ENCODE measurements at places on chromosomes 6 and 20. TPM values are rescaled to one million over a fixed set of nuclear protein-coding genes. Genes with fewer than 3 reads are reported as not detected.

The TINAG gene
- polyA plus RNA-seq: 29.6 TPM

The SMIM28 gene
- polyA plus RNA-seq: not detected

The HLA-A gene
- 167 TPM for polyA plus RNA-seq

The SPDEF gene
- polyA plus RNA-seq: 0.18 TPM

The SRSF12 gene
- 11.8 TPM for polyA plus RNA-seq

The F13A1 gene
- 13.5 TPM for polyA plus RNA-seq

The MLIP gene
- 0.51 TPM for polyA plus RNA-seq

The ETV7 gene
- 0.27 TPM for polyA plus RNA-seq

The KCNK15 gene
- not detected for polyA plus RNA-seq

The ESR1 gene
- 2.0 TPM for polyA plus RNA-seq

- no peak for DNase-seq
Measured at GRCh38 chr6:36227379-36228228, 31.1 kb downstream of the BRPF3 start.

DNA sequence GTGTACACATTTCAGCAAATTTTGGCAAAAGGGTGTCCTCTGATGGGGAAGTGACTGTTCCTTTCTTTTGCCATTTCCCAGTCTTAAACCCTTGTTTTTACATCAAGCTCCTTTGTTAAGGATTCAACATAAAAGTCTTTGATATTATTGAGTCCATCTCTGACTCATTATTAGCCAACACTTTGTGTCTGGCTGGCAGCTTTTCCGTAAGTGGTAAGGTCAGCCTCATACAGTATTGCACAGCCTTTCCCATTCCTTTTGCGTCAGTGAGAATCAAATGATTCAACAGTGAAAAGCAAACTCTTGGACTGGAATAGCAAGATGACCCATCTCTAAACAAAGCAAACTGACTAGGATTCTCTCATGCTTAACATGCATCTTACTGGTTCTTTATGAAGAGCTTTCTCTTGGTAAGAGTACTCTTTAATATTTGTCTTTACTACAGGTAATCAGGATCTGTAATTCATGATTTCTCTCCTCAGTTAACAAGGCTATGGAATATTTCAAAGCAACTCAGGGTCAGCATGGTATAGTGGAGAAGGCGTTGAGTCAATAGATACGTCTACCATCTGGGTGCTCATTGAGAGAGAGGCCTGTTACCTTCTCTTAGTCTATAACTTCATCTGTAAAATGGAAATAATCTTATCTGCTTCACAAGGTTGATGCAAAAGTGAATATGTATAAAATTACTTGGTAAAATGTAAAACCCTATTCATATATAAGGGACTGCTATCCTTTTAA lies 183.6 kb downstream of the PRL start:
- DNase-seq: no peak

DNA sequence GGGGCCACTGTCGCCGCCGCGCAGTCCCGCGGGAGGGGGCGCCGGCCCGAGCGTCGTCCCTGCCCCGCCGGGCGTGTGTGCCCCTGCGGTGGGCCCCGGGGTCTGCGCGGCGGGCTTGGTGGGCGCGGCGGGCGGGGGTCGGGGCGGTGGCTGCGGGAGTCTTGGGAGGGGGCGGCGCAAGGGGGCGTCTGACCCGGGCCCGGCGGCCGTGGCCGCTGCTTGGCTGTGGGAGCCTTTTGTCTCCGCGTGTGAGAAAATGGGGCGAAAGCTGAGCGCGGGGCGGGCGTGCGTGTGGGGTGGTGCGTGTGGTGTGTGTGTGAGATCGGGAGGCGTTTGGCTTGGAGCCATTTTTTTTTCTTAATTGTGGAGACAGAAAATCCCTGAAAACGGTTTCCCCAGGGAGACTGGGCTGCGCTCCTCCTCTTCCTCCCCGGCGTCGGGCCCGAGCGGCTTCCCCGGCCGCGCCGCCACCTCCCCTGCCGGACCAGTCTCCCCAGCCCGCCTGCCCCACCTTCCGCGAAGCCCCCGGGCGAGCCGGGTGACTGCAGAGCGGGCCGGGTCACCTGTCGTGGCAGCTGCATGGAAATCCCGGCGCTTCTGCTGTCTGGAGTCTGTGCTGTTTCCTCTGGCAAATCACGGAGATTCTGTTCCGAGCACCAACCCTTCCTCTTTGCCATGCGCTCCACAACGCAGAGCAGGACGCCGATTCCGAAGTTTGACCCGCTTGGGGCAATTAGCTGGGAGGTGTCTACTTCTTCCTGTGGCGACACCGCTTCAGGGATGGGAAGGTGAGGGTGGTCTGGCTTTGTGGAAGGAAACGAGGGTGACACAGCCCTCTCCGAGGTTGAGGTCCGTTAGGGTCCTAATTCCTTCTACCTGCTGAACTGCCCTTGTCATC lies 64.4 kb downstream of the GTF2H5 start:
- DNase-seq: peak; percentile 24

GRCh38 chr6:168145747-168146596 lies 67.0 kb upstream of the FRMD1 start:
- DNase-seq: no peak

DNA sequence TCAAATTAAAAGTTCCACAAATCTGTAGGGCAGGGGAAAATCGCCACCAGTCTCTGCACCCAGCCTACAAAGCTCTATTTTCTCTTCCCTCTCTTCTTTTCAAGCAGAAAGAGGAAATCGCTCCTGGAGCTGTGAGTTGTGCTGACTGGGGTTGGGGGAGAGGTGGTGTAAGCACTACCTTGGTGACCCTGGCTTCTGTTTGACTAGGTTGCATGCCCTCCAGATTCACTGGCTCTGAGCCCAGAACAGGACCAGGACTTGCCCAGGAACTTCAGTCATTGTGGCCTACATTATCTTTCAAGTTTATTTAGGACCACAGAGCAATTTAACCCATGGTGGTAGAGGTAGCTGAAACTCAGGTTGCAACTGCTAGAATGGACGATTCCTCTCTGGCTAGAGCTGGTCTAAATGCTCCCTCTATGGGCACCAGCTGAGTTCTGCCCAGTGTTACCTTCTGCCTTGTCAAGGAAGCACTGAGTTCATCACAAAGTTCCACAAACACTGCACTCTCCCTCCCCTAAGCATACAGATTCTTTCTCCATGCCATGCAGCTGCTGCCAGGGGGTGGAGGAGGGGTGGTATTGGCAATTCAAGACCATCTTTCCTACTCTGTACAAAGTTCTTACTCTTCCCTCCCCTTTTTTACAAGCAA lies 122.0 kb upstream of the BMP5 start:
- no peak for DNase-seq

DNA sequence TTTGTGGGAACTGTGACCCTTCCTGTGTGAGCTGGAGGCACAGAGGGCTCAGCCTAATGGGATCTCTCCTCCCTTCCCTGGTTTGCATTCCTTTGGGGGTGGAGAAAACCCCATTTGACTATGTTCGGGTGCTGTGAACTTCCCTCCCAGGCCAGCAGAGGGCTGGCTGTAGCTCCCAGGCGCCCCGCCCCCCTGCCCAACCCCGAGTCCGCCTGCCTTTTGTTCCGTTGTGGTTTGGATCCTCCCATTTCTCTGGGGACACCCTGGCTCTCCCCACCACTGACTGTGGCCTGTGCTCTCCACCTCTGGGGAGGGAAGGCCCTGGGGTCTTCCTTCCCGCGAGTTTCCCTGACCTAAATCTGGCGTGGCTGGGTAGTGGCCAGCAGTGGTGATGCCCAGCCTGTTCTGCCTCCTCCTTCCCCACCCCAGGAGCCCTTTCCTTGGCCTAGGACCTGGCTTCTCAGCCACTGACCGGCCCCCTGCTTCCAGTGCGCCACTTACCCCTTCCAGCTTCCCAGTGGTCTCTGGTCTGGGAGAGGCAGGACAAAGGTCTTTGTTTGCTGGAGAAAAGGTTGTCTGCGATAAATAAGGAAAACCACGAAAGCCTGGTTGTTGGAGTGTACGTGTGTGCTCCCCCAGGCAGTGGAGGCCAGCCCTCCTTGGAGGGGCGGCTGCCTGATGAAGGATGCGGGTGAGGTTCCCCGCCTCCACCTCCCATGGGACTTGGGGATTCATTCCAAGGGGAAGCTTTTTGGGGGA lies 4.9 kb downstream of the VEGFA start:
- DNase-seq: no peak

DNA sequence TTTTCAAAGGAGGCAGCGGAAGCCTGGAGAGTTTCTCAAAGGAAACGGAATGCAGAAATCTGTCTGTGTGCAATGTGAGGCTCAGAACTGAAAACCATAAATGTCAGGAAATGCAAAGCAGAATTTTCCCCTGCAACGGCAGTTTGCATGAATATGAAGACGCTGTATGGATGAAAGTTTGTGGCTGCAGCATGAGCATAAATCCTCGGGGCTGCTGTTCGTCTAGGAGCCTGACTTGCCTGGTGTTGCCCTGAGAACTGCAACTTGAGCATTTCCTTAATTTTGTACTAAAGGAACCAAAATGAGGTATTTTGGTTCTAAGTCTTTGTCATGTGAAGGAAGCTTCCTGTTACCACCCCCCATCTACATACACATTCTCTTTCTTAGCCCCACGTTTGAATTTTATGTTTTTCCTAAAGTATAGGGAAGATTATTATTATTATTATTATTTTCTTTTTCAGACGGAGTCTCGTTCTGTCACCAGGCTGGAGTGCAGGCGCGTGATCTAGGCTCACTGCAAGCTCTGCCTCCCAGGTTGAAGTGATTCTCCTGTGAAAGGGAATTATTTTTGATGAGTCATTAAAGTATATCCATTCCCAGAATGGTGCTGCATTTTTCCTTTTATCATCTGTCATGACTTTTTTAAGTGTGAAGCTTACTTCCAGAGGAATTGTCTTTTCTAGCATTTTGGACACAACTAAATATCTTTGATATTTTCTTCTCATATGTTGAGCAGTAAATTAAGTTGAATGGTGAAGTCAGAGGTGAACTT lies 33.1 kb downstream of the MTHFD1L start:
- DNase-seq: no peak

GRCh38 chr6:10310826-10311225 lies 104.0 kb downstream of the TFAP2A start:
- DNase-seq: no peak

- no peak for DNase-seq
Measured at GRCh38 chr6:128259730-128260685, 260.4 kb downstream of the PTPRK start.

DNA sequence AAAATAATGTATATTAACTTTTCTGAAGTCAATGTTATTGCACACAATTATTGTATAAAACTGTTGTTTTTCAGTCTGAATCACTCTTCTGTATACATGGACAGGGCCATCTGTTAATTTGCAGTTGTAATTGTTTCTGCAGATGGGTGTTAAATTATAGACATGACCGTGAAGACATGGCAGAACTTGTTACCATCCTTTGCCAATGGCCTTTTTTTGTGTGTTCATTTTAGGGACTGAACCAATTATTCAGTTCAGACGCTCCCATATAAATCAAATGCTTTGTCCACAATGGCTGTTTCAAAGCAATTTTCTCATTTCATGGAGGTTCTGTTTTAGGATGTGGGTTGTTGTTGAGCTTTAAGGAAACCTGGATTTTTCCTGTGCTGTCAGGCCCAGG lies 533.7 kb downstream of the DOK5 start:
- no peak for DNase-seq

DNA sequence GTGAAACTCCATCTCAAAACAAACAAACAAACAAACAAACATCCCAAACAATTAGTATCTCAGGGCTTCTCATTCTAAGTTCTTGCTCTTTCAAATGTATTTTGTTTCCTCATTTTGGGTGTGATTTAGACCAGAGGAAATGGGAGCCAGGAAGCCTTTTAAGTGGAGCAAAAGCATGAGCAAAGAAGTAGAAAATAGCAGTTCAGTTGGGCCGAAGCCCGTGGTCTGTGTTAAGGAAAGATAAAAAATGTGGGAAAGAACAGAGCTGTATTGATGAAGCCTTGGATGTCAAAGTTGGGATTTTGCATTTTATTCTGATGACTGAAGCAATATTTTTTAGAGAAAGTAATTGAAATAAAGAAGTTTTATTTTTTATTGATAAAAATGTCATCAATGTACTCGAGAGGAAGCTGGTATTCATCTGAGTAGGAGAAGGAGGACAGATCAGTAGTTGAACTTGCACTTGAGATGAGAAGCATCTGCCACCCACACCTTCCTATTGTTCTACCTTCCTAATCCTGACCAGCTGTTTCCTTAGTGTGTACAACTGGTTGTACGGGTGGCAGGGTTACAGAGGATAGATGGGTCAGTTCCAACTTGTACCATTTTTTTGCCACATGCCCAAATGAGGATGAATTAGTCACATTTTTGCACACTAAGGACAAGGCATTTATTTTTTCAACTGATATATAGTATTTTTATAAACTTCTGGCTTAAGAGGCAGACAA lies 56.1 kb downstream of the KIAA0408 start:
- no peak for DNase-seq

DNA sequence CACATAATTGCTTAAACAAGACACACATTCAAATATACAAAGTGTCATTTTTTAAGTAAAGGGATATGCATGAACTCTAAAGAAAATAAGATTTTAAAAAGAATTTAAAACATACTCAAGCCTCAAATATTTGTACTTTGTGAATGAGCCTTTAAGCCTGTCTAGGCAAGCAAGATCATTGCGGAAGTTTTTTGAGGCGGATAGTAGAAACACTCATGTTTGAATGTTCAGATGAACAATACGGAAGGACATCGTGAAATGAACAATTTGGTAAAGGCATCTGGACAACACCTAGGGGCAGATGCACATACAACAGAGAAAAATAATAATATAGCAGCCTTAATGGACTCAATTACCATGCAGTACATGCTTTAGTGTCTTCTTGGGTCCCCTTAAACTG lies 928.9 kb downstream of the TFAP2A start:
- no peak for DNase-seq

GRCh38 chr20:3133155-3133554 lies 26.5 kb downstream of the FASTKD5 start:
- DNase-seq: no peak

GRCh38 chr6:161130967-161131766 lies 139.6 kb downstream of the MAP3K4 start:
- DNase-seq: no peak

- DNase-seq: no peak
Measured at GRCh38 chr6:10686901-10687300, 7.5 kb downstream of the C6orf52 start.

- DNase-seq: no peak
Measured at GRCh38 chr6:68642977-68643376, 7.9 kb downstream of the ADGRB3 start.

DNA sequence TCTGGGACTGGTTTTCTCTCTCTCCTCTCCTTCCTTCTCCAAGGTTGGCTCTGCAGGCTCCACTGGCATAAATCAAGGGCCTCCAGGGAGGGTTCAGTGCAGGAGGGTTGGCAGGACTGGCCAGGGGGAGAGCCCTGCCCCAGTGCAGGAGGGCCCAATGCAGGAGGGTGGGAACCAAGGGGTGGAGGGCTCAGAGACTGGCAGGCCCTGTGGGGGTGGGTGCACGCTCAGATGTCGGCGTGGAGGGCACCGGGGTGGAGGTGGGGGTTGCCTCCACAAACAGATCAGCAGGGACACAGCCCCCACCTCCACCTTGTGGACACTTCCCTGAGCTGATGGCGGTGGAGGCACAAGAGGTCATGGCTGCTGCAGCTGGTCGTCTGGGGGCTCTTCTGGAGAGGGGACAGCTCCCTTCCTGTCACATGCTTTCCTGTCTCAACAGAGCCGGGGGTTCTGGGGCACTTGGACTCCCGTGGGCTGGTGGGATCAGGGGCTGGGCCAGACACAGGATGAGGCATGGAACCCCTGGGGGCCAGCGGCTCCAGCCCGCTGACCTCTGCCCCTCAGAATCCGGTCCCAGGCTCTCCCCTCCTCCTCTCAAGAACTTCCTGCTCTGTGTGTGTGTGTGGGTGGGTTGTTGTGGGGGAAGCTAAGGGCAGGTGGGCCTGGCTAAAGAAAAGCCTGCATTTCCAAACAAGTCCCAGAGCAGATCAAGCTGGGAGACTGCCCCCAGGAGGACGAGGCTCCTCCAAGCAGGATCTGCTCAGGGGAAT lies 2.7 kb upstream of the ABHD16B start:
- DNase-seq: no peak

Measured in left renal cortex interstitium (tissue), 4 donors.